M059J (cell line): ENCODE measurements at places on chromosomes 6 and 20. TPM values are rescaled to one million over a fixed set of nuclear protein-coding genes. Genes with fewer than 3 reads are reported as not detected.

The BMP7 gene
- total RNA-seq, result 0.02 and 0.22 TPM in 2 replicates

- DNase-seq, result peak; percentile 51
Measured at GRCh38 chr6:105803442-105803841, 282.7 kb upstream of the PRDM1 start.

The HFE gene
- total RNA-seq, result 16.9 and 20.6 TPM in 2 replicates

DNA sequence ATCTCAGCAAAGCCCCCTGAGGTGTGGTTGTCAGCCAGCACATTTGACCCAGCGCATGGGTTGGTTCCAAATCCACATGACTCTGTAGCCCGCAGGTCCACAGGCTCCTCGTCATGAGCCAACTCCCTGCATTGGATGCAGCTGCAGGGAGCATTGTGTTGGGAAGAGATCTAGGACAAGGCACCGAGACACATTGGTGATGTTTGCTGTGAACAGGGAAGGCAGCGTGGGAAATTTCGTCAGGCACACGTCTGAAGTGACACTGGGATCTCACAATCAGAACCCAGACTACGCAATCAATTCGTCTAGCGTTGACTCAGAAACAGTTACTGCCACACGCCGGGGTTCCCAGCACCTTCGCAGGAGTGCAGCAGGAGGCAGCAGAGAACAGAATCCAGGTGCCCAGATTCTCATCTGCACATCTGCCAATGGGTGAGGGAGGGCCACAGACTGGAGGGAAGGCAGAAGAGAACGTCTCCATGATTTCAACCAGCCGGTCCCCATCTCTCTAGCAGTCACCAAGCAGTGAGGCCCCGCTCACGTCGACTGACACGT, 177.0 kb downstream of the TTLL2 start:
- peak; percentile 12 for DNase-seq

GRCh38 chr20:10178727-10179313, 39.8 kb upstream of the SNAP25 start:
- DNase-seq, result peak; percentile 19
